HCT116 (cell line): ENCODE measurements at places on chromosomes 7 and 10. TPM values are rescaled to one million over a fixed set of nuclear protein-coding genes. Genes with fewer than 3 reads are reported as not detected.

Gene IDI2
- total RNA-seq, result not detected

Gene CFTR
- not detected for total RNA-seq

Gene LRIT1
- not detected for total RNA-seq

Gene OR2A1
- total RNA-seq, result not detected

Gene DDIT4
- 462 TPM for total RNA-seq

Gene CALHM1
- not detected for total RNA-seq

Gene ZNF467
- 11.3 TPM for total RNA-seq

Gene MCMBP
- 148 TPM for total RNA-seq

Gene UTF1
- total RNA-seq, result not detected

Gene ARID5B
- total RNA-seq, result 4.7 TPM

Gene CELF2
- 0.66 TPM for total RNA-seq

Gene ZNF33B
- 21.1 TPM for total RNA-seq

Gene AGR3
- not detected for total RNA-seq

Gene FAM25A
- total RNA-seq, result 2.7 TPM

Gene HIP1
- total RNA-seq, result 22.1 TPM

Gene PRSS37
- not detected for total RNA-seq

Gene CUZD1
- 1.7 TPM for total RNA-seq

Gene HOGA1
- 1.6 TPM for total RNA-seq

Gene UNC5B
- 22.0 TPM for total RNA-seq

Gene RNF148
- total RNA-seq, result 0.22 TPM

Gene PRKG1
- 1.4 TPM for total RNA-seq

Gene ADRA2A
- total RNA-seq, result 0.15 TPM

Gene IDI1
- total RNA-seq, result 37.8 TPM

Gene PSD
- total RNA-seq, result 9.7 TPM

Gene INMT
- total RNA-seq, result 0.32 TPM

Gene PALS2
- total RNA-seq, result 44.6 TPM

Gene CBX3
- 274 TPM for total RNA-seq

Gene DEPP1
- total RNA-seq, result 3.8 TPM

Gene PLOD3
- total RNA-seq, result 83.7 TPM

Gene C10orf62
- total RNA-seq, result 0.32 TPM

Gene RHOBTB1
- 1.6 TPM for total RNA-seq
